Kasumi-1 (cell line): ENCODE measurements at places on chromosomes 12 and 14.

DNA sequence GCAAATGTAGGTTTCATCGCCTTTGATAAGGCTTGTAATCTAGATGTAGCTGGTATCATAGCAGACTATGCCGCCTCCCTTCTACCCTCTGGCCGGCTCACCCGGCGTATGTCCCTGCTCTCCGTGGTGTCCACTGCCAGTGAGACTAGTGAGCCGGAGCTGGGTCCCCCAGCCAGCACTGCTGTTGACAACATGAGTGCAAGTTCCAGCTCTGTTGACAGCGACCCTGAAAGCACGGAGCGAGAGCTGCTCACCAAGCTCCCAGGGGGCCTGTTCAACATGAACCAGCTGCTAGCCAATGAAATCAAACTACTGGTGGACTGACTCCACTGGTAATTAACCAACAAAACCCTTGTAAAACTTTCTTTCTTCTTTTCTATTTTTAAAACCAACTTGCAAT lies 49.0 kb upstream of the A2ML1 start:
- no peak for DNase-seq

- no peak for DNase-seq
Measured at GRCh38 chr12:118689793-118690192, 291.5 kb upstream of the SRRM4 start.

DNA sequence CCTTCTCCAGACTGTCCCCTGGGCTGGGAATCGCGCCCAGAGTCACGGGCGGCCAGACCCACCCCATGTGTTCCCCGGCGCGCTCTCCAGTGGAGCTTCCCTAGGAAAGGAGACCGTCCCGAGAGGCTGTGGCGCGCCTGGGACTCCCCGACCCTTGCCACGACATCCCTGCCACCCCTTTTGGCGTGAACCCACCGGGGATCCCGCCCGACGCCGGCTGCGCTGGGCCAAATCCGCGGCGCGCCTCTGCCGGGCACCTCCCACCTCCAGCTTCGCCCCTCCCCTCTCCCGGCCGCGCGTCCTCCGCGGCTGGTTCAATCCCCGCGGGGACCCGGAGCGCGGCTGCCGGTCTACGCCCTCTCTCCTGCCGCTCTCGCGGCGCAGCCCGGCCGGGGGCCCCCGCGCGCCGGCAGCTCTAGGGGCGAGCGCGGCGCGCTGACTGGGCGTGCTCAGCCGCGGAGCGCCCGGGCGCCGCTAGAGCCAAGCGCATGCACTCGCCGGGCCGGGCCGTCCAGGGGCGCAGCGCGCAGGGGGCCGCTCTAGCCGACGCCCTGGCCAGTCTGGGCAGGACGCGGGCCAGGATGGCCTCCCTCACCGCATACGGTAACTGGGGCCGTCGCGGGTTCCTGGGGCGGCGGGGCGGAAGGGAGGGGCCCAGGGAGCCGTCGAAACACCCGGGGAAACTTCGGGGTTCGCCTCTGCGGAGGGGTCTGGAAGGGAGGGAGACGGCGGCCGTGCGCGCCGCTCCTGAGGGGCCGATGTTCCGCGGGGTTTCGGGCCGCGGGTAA lies 77.4 kb upstream of the ANO4 start:
- DNase-seq: no peak

GRCh38 chr14:99531251-99532096 lies 50.3 kb downstream of the CCNK start:
- peak; percentile 18 for DNase-seq

GRCh38 chr12:13095266-13095995 lies 8.0 kb downstream of the GSG1 start:
- no peak for DNase-seq

- DNase-seq: no peak
Measured at GRCh38 chr12:70691018-70691672, 53.9 kb upstream of the PTPRB start.

- DNase-seq: no peak
Measured at GRCh38 chr12:7459973-7460372, 16.0 kb upstream of the CD163L1 start.

DNA sequence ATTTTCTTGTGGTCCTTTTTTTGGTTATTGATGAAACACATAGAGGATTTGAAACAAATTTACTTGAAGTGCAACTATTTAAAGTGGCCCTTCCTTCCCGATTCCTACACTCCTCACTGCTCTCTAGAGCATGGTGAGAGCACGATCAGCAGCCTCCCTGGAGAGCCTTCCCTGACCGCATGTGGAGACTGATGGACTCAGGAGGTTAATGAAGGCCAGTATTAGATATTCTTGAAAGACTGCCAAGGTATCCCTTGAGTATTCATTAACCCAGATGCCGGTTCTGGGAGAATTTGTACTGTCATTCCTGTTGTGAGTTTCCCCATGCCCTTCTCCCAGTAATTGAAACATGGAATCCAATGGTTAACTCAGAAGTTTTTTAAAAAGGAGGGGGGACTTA lies 102.8 kb upstream of the FGD4 start:
- no peak for DNase-seq

DNA sequence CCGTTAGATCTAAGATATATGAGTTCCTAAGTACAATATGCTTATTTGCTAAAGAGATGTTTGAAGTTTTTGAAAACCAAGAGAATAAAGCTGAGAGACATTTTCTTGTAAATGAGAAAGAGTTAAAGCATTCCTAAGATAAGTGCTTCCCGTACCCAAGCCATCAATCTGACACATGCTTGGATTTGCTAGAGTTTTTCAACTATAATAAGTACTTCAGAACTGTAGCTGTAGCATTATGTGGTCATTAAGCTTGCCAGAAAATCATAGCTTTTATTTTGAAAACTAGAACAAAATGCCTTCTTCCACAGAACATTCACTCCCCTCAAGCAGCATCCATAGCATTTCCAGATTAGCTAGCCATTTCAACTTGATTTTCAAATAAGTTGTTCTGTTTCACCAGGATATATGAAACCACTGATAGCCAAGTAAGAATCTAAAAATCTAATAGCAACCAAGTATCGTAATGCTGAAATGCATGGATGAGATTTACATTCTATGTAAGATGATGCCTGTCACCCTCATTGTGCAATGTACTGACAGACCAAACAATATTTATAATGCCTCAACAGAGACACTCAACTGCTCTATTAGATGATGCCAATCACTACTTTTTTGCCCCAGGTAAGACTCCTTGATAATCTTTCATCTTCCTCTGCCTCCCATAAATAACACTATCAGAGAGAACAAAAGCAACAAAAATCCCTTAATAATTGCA lies 8.0 kb downstream of the SNW1 start:
- DNase-seq: no peak

GRCh38 chr12:126949558-126949957 lies 1317.4 kb upstream of the TMEM132C start:
- DNase-seq: no peak

DNA sequence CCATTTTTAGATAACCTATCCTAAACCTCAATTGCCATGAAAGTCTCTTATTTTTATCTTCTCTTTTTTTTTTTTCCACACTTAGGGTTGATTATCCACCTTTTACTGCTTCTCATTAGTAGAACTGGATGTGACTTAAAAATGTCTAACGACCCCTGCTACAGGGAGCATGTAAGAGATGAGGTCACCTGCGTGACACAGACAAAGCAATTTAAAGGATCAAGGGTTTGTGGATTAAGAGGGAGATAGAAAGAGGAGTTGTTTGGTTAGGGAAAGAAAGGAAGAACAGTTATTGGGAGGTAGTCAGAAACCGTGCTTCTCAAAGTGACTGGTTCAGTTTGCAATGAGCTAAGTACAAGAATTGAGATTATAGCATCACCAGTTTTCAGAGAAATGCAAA lies 239.1 kb downstream of the ALX1 start:
- DNase-seq: no peak

DNA sequence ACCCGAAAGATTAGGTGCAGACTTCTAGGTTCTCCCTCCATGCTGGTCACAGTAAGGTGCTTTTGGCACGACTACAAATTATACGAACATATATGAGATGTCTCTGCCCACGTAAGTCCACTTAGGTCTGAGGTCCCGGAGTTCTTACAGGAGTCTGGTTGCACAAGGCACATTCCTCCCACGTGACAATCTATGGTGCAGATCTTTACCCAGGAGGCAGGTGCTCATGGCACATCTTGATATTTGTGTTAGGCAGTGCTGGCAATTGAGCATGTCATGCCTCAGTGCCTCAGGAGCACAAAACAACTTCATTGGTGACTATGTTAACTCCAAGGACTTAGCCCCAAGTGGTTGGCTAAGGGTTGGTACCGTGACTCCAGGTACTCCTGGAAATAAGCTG lies 92.0 kb upstream of the AMN1 start:
- DNase-seq: no peak

DNA sequence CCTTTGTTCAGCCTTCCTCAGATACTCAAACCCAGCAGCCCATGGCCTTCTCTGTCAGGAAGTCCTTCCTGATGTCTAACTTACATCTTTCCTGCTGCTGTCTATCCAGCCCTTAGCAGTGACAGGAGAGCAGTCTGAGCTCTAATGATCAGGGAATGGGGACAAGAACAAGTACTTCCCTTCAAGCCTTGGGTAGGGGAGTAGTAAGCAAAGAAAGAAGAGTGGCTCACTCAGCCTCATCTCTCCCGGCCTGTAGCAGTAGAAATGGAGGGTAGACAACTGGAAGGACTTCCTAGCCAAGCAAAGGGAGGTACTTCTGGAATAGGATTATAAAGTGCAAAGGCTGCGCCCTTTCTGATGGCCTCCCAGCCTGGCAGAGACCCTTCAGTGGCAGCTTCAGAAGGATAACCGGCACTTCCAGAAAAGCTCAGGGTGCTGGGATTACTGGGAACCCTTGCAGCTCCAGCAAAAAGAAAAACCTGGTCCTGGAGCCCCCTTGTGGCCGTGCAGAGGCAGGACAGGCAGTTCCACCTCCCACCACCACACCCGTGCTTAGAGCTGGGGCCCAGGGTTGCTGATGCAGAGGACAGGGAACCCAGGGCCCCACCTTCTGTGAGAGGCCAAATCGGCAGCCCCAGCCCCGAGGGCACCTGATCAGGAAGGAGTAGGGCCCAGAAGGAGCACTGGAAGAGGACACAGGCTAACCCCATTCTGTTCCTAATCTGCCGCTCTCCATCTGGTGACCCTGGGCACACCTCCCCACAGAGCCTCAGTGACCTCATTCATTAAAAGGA lies 12.4 kb upstream of the SMUG1 start:
- peak; percentile 73 for DNase-seq

DNA sequence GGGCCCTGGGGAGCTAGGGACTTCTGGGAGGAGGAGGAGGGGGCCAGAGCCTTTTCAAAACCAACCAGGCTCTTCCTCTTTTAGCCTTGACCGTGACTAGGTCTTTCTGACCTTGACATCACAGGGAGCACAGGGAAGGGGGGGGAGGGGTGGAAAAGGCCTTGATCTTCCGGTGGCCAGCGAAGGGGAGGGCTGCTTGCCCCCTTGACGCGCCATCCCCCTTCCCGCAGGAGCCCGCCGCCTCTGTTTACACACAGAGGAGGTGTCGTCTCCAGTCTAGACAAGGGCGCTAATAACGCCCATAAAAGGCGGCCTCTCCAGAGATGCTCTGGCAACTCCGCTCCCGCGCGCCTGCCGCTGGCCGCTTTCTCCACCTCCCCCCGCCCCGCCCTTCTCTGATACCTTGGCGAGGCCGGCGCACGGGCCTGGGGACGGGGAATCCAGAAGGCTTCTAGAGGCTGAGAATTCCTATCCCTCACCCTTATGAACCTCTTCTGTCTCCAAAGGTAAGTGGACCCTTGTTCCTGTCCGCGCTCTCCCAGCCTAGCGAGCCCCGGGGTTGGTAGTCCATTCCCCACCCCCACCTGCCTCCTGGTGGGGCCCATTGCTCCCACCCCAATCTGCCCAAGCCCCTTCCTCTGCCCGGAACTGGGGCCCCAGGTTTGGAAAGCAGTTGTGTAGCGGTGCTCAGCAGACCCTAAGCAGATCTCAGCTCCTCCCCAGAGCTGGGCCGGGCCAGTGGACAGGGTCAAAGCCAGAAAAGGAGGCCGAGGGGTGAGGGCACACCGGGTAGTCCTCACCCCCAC lies 4.9 kb upstream of the HOXC12 start:
- DNase-seq: no peak

- DNase-seq: peak; percentile 93
Measured at GRCh38 chr12:100163416-100164152, 20.9 kb upstream of the BLTP3B start.

DNA sequence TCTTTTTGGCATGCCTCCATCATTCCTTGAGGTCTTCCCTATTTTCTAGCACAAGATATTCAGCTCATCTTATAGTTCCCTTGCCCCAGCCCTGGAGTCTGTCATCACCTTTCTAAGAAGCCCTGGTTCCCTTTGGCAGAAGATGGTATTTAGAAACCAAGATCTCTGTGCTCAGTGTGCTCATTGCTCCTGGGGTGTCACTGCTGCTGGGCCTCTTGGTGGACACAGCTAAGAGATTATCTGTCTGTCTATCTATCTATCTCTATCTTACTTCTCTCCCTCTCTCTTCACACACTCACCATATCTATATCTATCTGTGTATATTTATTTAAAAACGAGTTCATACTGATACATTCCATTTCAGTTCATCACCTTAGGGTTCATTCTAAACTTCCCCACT lies 67.2 kb downstream of the DAO start:
- DNase-seq: no peak

DNA sequence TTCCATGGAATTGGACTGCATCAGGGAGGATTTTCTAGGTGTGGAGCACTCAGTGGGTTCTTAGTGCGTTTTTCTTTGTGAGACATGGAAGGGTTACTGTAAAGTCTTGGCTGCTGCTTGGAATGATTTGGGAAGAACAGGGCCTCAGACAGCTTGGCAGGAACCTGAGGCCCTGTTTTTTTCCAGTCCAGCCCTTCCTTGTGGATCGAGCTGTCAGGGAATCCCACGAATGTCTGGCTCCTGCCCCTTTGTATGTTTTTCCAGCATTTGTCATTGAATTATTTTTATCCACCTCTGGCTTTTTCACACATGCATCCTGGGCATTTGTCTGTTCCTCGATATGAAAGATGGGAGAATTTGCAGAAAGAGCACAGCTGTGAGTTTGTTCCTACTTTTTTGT lies 158.5 kb downstream of the TGFB3 start:
- no peak for DNase-seq

GRCh38 chr14:97301931-97302559 lies 504.9 kb downstream of the VRK1 start:
- no peak for DNase-seq
